AG09309 (cell line): ENCODE measurements at places on chromosomes 1 and 21.

GRCh38 chr1:33660244-33660643, 187.8 kb downstream of the ZSCAN20 start:
- DNase-seq: no peak

- no peak for DNase-seq
Measured at GRCh38 chr1:214165850-214166374, 115.0 kb upstream of the SMYD2 start.

- no peak for DNase-seq
Measured at GRCh38 chr1:78237364-78237916, 191.7 kb downstream of the GIPC2 start.

DNA sequence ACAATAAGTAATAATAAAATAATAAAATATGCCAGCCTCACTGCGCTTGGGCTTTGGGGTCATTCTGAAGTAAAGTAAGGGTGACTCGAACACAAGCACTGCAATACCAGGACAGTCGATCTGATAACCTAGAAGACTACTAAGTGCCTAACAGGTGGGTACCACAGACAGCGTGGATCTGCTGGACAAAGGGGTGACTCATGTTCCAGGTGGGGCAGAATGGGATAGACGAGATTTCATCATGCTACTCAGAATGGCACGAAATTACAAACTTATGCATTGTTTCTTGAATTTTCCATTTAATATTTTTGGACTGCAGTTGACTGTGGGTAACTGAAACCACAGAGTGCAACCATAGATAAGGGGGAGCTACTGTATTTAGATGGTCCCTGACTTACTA, 221.1 kb upstream of the GREM2 start:
- no peak for DNase-seq

DNA sequence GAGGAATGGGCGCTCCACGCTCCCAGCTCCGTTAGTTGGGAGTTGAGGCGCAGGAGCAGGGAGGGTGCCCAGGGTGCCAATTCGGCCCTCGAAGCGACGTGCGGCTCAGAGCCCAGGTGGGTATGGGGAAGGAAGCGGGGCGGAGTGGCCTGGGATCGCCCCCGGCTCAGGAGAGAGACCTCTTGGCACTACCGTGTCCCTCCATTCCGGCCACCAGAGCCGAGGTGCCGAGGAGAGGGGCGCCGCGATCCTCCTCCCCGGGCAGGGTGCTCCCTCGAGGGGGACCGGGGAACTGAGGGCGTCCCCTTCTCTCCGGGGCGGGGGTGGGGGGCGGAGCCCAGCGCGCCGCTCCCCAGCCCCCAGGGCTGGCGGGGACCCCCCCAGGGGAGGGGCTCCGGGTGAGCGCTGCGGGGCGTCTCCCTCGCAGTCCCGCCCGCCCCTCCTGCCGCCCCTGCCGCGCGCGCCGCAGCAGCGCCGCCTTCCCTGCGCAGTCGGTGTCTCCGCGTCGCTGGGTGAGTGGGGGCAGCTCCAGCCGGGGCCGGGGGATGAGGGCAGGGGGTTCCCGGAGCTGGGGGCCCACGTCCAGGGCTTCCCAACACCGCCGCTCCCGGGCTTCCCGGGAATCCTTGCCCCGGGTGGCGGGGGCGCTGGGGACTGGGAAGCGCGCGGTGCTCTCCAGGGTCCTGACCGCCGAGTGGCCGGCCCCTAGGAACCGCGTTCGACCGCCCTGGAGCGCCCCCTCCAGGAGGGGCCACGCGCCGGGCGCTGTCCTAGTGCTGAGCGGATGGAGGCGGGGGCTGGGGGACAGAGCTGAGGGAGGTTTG, at the start of gene HPCA:
Gene HPCA, plus strand, starts transcription at position 488 of the 824 bp plus-strand sequence. CDS start 2,408 bp downstream, outside the sequence.
- DNase-seq: no peak

DNA sequence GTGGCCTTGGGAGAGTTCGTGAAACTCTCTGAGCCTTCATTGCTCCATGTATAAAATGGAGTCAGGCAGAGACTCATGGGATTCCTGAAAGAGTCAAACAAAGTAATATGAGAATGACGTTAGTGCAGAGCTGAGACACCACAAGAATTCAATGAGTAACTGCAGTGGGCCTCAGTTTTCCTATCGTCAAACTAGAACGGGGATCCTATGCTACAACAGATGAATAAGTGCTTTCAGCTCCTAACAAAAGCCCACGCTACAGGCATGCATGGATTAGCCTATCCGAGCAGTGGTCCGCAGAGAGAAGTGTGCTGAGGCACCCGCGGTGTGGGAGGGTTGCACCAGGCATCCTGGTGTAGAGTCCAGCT, 124.7 kb downstream of the SYF2 start:
- peak; percentile 77 for DNase-seq

GRCh38 chr1:57473448-57473847, 49.6 kb upstream of the DAB1 start:
- no peak for DNase-seq

GRCh38 chr1:208208132-208208487, 36.1 kb downstream of the PLXNA2 start:
- no peak for DNase-seq

- no peak for DNase-seq
Measured at GRCh38 chr21:15219894-15220293, 155.1 kb upstream of the NRIP1 start.

- no peak for DNase-seq
Measured at GRCh38 chr1:28058168-28058567, 30.2 kb downstream of the EYA3 start.

- DNase-seq: peak; percentile 21
Measured at GRCh38 chr1:86151427-86151826, 5.1 kb downstream of the COL24A1 start.

DNA sequence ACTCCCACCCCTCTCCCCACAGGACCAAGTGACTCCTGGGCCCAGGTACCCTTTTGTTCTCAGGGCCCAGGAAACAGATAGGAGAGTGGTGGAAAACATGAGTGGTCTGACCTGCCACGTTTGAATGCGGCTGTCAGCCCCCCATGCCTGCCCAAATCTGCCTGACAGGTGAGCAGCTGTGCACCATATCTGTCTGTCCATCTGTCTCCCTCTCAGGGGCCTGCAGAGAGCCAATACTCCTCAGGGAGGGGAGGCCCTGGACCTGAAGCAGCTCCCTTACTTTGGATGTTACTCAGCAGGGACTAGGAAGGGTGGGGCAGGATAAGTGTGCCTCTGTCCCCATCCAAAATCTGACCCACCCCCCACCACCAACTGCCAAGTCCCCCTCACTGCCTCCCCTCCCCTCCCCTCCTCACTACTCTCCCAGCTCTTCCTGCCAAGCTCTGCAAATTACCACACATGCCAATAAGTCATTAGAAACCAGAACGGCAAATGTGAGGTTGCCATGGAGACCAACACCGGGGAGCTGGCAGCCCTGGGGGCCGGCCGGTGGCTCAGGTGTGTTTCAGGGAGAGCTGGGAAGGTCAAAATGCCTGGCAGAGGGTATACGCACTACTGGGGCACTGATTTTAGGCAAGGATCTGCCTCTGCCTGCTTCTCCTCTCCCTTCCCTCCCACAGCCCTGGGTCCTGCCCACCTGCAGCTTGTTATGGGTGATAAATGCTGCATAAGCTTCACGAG, 11.5 kb downstream of the LRRN2 start:
- no peak for DNase-seq

GRCh38 chr1:22359427-22359826, 92.2 kb upstream of the ZBTB40 start:
- no peak for DNase-seq

DNA sequence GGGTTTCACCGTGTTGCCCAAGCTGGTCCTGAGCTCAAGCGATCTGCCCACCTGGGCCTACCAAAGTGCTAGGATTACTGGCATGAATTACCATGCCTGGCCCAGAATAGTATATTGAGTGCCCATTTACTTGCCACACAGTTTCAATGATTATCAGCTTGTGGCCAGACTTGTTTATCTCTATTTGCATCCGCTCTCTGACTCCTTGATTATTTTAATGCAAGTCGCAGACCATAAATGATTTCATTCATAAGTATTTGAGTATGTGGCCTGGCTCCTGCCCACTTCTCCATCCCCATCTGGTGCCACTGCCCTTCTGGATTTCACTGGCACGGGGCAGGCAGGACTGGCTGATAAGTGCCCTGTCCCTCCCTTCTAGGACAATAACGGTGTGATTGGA, 18.2 kb upstream of the TRNAU1AP start:
- no peak for DNase-seq

GRCh38 chr1:12469493-12469892, 148.5 kb downstream of the DHRS3 start:
- DNase-seq: no peak

DNA sequence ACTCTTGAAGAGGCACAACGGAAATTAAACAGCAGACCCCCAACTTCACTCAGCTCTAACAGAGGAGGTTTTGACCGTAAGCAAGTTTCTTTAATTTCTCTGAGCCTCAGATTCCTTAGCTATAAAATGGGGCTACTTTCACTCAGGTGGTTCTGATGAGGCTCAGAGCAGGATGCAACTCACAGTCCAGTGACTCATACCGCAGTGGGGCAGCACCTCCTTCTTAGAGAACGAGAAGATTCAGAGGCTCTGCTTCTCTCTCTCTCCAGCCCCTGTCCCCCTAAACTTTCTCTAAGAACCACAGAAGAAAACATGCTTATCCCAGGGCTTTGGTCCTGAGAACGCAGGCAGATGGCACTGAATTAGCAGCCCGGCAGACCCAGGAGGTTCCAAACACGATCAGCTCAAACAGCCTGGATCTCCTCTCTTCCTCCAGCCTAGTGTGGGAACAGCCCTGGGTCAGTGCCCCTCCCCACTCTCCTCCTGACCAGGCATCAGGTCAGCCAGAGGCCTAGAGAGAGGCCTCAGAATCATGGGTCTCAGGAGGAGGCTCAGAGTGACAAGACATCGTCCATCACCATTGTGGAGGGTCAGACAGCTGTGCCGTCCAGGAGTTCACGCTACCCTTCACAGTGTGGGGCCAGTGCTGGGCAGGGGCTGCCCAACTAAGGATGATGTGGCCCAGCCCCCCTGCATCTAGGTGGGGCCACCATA, 433.0 kb downstream of the PTPRU start:
- DNase-seq: no peak

DNA sequence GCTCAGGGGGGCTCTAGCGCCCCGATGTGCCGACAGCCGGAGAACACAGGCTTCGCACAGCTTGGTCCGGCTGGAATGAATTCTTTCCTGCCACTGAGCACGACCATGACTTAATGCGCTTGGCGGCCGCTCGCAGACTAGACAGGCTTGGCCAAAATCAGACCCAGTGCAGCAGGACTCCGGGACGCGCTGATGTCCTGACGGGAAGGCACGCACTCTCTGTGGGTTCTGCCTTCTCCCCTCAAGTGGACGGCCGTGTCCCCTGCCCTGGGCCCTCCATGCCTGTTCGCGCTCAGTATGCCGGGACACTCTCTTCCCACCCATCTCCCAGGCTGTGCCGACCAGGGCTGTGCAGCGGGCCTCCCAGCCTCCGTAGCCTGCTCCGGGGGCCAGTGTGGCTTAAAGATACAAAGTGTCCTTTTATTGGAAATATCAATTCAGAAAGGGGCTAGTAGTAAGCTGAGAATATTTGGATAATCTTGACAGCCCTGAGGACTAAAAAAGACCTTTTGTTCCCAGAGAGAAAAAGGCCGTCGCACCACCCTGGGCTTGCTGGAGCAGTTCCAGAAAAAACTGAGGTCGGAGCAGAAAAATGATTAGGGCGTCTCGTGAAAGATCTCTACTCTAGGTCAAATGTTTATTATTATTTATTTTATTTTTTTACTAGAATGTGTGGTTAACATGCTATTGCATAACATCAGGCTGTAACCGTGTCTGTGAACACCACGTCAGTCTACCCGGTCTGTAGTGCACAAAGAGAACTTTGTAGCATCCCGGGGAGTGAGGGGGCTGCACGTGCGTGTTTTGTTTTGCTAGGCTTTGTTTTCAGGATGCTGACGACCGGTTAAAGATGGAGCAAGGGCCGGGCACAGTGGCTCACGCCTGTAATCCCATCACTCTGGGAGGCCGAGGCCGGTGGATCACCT, 88.1 kb upstream of the ARHGEF16 start:
- DNase-seq: no peak

DNA sequence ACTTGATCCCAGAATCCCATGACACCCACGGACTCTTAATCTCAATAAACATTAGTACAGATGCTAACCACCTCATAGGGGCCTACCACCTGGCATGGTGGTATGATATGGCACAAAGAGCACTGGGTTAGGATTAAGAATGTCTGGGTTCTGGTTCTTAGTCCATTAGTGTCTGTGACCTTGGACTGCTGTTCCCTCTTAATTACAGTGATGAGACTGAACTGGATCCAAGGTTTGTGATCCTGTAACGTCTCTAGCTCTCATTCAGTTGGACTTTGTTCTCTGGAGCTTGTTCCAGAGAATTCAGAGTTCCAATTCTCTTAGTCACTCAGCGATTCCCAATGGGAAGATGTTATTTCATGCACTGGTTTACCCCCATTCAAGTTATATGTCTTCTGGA, 23.6 kb upstream of the PIGC start:
- no peak for DNase-seq
